Esophagus squamous epithelium (tissue), 5 donors: ENCODE measurements at places on chromosomes 3 and 15.

- DNase-seq: no peak
These were observed 48.3 kb upstream of the ATP2B2 start for GRCh38 chr3:10553591-10554235.

GRCh38 chr3:190456770-190457169 lies 7.1 kb upstream of the TMEM207 start:
- no peak for DNase-seq

- no peak for DNase-seq
These were observed 6.8 kb downstream of the SPINT1 start for GRCh38 chr15:40850576-40851112.

- DNase-seq: no peak
These were observed 36.5 kb upstream of the RAB11A start for GRCh38 chr15:65832549-65833364.

DNA sequence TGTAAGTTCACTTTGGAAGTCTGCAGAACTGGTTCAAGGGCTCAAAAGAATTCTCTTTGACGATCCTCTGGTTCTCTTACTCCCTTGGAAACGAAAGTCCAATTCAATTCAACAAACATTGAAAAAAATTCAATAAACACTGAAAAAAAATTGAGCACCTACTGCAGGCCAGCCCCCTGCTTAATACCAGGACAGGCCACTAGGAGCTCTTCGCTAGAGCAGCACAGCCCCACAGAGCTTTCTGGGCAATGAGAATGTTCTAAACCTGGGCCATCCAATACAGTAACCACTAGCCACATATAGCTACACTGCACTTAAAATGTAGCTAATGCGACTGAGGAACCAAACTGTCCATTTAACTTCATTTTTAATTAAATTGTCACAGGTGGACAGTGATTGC lies 50.4 kb upstream of the DCLK3 start:
- DNase-seq: no peak

- no peak for DNase-seq
These were observed 26.2 kb downstream of the POLR2M start for GRCh38 chr15:57732526-57733331.

GRCh38 chr3:122952520-122952919 lies 75.0 kb downstream of the SEMA5B start:
- no peak for DNase-seq

DNA sequence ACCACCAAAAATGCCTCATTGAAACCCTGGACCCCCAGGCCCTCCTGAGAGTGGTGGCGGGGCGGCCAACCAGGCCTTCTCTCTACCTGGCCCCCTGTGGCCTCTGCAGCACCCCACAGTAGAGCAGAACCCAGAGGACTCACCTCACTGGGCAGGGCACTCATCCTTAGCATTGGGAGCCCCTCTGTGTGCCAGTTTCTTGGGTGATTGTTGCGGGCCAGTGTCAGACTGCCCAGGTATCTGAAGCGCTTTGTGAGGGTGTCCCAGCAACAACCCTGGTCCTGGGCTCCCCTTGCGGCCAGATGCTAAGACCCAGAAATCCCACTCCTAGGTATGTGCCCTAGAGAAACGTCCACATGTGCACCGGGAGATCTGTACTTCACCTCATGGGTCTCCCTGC lies 20.7 kb upstream of the MRPS22 start:
- no peak for DNase-seq

DNA sequence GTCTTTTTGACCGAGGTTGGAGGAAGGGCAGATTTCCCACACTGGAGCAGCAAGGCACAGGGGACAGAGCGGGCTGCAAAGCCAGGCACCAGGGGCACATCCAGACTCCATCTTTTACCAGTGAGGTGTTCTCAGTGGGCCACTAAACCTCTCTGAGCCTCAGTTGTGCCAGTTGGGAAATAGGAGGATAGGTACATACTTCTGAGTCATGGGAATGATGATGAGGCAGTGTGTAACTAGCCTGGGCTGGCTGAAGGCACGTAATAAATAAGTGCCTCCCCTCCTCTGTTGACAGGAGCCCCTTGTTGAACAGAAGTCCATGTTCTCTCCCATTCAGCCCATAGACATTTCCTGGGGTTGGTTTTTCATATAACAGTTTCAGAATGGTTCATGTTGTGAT lies 48.7 kb downstream of the GPD1L start:
- DNase-seq: no peak

GRCh38 chr3:60114191-60114590 lies 1064.4 kb upstream of the CFAP20DC start:
- DNase-seq: no peak

- DNase-seq: no peak
These were observed 459.1 kb upstream of the MDFIC2 start for GRCh38 chr3:70771426-70772147.

GRCh38 chr3:181916013-181916412 lies 204.3 kb downstream of the SOX2 start:
- no peak for DNase-seq

DNA sequence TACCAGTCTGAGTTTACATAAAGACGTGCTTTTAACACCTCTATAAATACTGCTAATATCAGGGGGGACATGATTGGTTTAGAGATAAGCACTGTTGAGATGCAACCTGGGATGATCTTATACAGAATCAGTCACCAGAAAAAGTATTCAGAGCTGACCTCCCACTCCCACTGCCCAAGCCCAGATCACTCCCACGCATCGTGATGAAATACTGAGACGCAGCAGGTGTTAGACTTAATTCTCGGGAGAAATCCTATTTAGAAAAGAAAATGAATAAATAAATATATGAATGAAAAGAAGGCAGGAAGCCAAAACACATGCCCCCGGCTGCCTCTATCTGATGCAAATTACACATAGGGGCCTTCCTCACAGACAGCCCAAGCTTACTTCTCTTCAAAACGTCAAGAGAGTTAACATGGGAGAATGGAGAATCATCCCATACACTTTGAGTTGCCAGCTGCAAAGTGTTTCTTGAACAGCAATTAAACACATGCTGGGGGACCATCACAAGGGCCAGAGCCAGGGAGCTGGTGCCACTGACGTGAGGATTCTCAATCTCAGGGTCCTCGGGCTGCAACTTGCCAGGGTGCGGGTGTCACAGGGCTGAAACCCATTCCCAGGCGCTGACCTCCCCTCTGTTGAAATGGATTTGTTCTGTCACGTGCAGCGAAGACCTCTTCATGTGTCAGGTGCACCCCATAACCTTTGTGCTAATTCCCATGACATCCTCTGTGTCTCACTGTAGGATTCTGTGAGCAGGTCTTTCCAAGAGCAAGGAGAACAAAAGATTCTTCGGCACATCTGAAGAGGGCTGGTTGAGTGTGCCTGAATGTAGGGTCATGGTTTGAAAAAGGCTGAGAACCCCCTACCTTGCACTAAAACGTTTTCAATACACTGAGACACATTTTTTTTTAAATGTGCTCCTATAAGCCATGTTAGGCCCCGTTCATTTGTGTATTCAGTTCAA lies 764.2 kb upstream of the ARRDC4 start:
- DNase-seq: no peak

GRCh38 chr15:40525855-40526254 lies 39.0 kb downstream of the CCDC32 start:
- no peak for DNase-seq

- no peak for DNase-seq
These were observed 261.9 kb upstream of the ICE2 start for GRCh38 chr15:60740787-60741354.

GRCh38 chr3:82015241-82015640 lies 253.8 kb upstream of the GBE1 start:
- no peak for DNase-seq

- no peak for DNase-seq
These were observed 247.3 kb downstream of the THSD4 start for GRCh38 chr15:71362556-71362955.

- DNase-seq: no peak
These were observed 60.8 kb downstream of the CGGBP1 start for GRCh38 chr3:87997966-87998365.
